ENCODE measurements at places on chromosomes 1 and 21.

DNA sequence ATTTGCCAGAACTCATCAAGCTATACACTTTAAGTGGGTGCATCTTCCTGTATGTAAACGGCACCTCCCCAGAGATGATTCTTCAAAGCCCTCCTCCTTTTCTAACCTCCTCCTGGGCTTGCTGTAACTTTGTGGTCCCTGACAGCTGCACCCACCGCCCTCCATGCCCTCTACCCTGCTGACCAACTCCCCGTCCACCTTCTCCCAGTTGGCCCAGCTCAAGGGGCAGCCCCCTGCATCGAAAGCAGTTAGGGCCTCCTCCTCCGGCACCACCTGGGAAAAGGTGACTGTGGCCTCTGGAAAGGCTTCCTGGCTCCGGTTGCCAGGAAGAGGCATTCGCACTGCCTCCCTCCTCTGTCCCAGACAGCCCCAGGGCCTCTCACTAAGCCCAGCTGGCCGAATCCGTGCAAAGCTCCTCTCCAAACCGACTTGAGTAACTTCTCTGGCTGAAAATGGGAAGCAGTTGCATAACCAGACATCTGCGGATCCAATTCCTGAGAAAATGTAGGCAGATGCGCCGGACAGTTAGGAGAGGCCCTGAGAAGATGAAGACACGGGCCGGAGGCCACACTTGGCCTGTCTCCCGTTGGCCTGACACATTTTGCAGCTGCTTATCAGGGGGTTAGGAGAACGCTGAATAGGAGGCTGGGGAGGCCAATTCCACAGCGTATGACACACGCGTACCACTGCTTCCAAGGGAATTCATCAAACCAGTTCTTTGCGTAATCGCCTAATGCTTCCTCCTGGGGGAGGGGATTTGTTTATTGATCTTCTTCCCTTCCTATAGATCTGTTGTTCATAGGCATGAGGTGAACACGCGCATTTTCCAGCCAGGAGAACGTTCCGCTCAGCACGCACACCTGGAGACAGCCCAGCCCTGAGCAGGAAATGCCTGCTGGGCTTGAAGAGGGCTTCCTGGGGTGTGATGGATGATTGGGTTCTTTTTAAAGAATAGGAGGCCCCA lies 48.7 kb upstream of the COL6A2 start:
- DNase-seq: no peak

DNA sequence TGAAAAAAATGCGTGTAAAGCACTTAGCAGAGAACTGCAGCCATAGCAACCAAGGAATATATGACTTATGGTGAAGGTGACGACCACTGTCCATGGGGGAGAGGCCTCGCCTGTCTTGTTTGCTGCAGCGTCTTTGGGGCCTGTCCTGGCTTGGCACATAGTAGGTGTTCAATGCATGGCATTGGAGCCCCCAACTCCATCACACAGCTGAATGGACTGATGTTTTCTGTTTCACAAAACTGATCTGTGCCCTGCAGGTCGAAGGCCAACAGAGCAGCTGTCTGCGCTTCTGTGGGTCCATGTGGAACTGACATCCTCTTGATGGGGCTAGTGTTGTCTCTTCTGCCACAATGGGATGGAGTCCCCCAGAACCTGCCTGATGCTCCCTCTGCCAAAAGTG lies 296.0 kb downstream of the PTPRU start:
- DNase-seq: no peak

DNA sequence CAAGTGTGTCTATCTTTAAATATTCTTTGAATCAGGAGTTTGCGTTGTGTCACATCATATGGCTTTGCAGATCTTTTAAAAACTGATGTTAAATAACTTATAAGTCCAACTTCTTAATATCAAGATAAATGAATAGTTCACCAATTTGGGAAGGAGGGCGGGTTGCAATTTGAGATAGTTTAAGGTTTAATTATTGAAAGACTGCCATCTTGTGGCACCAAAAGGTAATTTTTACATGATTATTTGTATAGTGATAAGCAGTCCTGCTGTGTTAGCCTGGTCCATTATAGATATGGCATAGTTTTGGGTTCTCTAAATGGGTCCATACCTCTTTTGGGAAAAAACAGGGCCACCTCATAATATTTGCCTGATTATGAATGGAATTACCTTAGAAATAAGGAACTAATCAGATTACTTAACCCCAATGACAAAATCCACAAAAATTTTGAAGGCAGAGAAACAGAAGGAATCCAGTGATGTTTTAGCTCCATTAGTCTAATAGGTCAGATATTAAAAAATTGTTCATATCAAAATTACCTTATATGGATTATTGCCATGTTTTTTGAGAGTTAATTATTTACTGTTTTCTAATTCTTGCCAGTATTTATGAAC lies 64.3 kb downstream of the PRKAA2 start:
- DNase-seq: peak; percentile 56

- DNase-seq: no peak
Observed at GRCh38 chr1:106063510-106063909, 993.0 kb upstream of the PRMT6 start.

All from suppressor macrophage (primary cell).